ENCODE measurements at places on chromosomes 6 and 20.

DNA sequence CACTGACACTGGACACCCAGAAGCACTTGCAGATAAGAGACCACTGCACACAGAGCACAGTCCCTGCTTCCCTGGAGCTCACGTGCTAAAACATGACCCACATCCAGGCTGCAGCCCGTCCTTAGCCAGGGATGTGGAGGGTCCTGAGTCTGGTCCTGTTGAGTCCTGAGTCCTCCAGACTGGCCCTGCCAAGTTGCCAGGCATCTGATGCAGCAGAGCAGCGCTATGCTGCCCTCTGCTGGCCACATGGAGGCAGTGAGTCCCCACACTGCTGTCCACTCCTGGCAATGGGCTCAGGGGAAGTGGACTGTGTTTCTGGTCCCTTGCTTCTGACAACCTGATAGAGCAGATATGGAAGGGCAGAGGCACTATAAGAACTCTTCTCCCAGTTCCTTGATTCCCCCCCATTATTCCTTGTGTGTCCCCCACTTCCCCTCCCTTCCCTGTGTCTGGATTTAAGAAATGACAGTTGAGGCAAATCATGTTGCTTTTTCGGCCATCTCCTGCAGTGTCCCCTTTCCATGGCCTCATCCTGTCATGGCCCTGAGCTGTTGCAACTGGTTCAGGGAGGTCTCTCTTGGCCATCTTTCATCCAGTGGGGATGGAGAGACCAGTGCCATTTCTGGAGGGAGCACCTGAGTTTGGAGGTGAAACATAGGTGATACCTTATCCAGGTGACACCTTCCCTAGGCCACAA, 86.0 kb downstream of the DHX35 start:
- H3K27ac ChIP-seq = no peak overlapping the region
- peaks cover 5% of the 10 kb centered on the region for H3K36me3 ChIP-seq
- no peak overlapping the region for H3K4me3 ChIP-seq
- peak; percentile 60 for DNase-seq

DNA sequence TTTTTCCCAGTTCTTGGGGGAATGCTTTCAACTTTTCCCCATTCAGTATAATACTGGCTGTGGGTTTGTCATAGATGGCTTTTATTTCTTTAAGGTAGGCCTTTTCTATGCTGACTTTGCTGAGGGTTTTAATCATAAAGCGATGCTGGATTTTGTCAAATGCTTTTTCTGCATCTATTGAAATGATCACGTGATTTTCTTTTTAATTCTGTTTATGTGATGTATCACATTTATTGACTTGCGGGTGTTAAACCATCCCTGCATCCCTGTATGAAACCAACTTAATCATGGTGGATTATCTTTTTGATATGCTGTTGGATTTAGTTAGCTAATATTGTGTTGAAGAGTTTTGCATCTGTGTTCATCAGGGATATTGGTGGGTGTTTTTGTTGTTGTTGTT, 65.6 kb downstream of the ERMARD start:
- H3K36me3 ChIP-seq = no peaks in the 10 kb centered on the region
- DNase-seq = no peak
- no peaks in the 10 kb centered on the region for H3K4me1 ChIP-seq
- H3K27ac ChIP-seq = no peak overlapping the region

GRCh38 chr20:54474046-54474445, 1.3 kb upstream of the DOK5 start:
- H3K4me3 ChIP-seq = no peak overlapping the region
- no peak for DNase-seq
- no peaks in the 10 kb centered on the region for H3K4me1 ChIP-seq
- H3K27me3 ChIP-seq = peaks cover 11% of the 10 kb centered on the region
- no peak overlapping the region for H3K27ac ChIP-seq
- H3K36me3 ChIP-seq = no peaks in the 10 kb centered on the region

DNA sequence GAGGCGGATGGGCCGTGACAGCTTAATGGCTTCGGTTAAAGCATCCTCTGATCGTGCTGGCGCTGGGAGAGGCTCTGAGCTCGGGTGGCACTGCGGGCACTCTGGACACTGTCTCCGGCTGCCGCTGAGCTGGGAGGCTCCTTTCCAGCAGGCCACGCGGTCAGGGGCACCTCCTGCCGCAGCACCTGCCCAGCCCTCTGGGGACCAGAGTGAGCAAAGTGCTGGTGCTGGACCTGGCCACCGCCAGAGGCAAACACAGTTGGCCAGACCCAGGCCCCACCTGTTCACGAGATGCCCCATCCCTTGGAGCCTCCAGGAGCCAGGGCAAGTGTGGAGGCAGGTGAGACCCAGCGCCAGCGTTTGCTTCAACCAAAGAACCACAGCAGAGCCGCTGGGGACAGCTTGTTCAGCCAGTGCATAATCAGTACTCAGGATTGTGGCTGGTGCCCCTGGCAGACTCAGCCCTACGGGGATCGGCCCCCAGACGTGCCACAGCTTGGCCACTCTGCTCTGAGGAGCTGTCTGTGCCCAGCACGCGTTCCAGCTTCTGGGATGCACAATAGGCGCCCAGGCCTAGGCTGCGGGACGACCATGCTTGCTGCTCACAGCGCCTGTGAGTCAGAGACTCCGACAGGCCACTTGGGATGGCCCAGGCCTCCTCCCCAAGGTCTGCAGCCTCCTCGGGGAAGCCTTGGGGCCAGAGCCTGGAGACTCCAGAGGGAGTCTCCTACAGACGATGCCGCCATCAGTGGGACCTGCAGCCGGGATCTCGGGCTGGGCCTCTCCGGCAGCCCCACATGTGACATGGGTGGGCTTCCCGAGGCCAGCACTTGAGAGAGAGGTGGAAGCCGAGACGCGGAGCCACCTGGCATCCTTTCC, 38.2 kb upstream of the SLCO4A1 start:
- H3K4me1 ChIP-seq = peaks cover 47% of the 10 kb centered on the region
- H3K4me3 ChIP-seq = no peak overlapping the region
- H3K27me3 ChIP-seq = peaks cover 2% of the 10 kb centered on the region
- H3K36me3 ChIP-seq = no peaks in the 10 kb centered on the region

DNA sequence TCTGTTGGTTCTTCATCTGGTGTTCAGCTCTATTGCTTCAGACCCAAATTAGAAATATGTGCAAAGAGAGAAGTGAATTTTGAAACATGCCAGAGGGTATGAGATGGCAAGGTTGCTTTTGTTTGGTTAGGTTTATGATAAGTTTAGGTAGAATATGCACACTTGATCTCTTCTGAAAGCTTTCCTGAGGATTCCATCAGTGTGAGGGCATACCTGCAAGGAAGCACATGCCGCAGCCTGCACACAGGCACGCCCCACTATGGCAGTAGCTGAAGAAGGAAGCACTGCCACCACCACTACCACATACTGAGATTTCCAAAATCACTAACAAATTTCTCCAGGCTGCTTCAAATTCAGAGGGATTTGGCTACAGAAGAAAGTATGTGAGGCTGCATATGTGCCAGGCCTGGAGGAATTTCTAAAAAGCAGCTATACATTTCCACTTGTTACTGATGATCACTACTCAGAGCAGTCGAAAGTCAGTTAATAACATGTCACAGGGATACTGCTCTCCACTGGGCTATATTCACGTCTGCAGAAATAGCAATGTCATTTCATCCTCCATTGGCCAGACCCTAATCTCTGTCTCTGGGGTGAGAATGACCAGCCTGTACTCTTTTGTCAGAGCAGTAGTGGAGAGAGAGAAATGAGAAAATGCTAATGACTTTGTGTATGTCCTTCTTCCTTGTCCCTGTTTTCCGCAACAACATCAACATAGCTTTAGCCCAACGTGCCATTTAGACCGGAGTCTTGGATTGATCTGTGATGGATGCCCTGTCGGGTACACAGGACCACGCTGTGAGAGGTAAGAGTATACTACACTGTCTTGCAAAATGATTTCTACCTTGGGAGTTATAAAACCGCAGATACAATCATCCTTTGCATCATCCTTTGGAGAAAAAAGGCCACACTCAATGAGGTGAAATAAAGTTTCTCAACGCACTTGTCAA, 396.7 kb downstream of the LAMA2 start:
- no peak overlapping the region for H3K27ac ChIP-seq
- H3K36me3 ChIP-seq = no peaks in the 10 kb centered on the region
- no peak overlapping the region for H3K4me3 ChIP-seq
- no peaks in the 10 kb centered on the region for H3K27me3 ChIP-seq
- H3K4me1 ChIP-seq = no peaks in the 10 kb centered on the region

DNA sequence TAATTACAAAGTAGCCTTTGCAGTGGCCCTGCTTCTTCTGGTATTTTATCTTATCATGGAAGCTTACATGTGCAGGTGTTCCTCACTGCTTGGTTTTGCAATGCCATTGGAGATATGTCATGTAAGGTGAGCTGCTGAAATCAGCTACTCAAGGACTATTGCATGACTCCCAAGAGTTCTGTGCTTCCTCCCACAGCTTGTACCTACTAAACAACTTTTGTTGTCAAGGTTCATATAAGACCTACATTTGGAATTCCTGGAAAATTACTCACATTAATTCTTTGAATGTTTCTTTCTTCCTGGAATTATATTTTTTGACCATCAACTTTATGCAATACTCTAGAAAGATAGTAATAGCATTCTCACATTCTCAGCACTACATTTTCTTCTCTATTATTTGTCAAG, 427.5 kb upstream of the HSF2 start:
- peak; percentile 15 for DNase-seq
- H3K4me1 ChIP-seq = peaks cover 14% of the 10 kb centered on the region
- no peak overlapping the region for H3K4me3 ChIP-seq
- peaks cover 7% of the 10 kb centered on the region for H3K36me3 ChIP-seq
- peaks cover 1% of the 10 kb centered on the region for H3K27me3 ChIP-seq

DNA sequence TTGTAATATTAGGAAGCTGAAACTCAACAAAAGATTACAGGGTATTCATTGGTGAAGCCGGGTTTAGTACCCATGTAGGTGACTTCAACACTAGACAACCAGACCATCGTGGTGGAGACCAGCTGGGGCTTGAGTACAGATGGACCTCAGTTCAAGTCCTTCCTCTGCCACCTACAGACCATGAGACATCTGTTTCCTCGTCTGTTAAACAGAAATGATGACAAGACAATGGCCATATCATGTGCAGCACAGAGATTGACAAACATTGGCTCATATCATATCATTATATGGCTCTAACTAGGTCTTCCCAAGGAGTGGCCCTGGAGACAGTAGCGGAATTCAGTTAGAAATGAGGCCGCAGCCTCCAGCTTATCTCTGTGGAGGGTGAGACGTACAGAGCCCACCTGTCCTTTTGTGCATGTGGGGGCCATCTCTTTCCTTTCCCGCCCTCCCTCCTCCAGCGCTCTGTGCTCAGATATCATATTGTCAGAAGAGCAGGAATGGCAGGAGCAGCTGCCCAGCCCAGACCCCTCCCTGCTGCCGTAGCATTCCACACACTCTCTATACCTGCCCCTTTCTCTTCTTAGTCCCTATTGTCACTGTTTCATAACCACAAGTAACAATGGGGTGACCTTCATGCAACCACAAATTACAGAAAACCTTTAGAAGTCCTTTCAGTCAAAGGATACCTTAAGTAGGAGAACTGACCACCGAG, 75.1 kb downstream of the LY86 start:
- H3K27me3 ChIP-seq = peaks cover 12% of the 10 kb centered on the region
- no peaks in the 10 kb centered on the region for H3K36me3 ChIP-seq
- no peak overlapping the region for H3K27ac ChIP-seq
- no peaks in the 10 kb centered on the region for H3K4me1 ChIP-seq
- DNase-seq = no peak

GRCh38 chr6:17361013-17361412, 32.4 kb upstream of the CAP2 start:
- H3K4me1 ChIP-seq = peaks cover 16% of the 10 kb centered on the region
- no peaks in the 10 kb centered on the region for H3K27me3 ChIP-seq
- H3K36me3 ChIP-seq = no peaks in the 10 kb centered on the region
- H3K27ac ChIP-seq = no peak overlapping the region
- no peak for DNase-seq

GRCh38 chr6:90256698-90257485, 39.8 kb downstream of the BACH2 start:
- peak; percentile 59 for DNase-seq
- H3K27me3 ChIP-seq = peaks cover 7% of the 10 kb centered on the region
- peaks cover 8% of the 10 kb centered on the region for H3K4me1 ChIP-seq

DNA sequence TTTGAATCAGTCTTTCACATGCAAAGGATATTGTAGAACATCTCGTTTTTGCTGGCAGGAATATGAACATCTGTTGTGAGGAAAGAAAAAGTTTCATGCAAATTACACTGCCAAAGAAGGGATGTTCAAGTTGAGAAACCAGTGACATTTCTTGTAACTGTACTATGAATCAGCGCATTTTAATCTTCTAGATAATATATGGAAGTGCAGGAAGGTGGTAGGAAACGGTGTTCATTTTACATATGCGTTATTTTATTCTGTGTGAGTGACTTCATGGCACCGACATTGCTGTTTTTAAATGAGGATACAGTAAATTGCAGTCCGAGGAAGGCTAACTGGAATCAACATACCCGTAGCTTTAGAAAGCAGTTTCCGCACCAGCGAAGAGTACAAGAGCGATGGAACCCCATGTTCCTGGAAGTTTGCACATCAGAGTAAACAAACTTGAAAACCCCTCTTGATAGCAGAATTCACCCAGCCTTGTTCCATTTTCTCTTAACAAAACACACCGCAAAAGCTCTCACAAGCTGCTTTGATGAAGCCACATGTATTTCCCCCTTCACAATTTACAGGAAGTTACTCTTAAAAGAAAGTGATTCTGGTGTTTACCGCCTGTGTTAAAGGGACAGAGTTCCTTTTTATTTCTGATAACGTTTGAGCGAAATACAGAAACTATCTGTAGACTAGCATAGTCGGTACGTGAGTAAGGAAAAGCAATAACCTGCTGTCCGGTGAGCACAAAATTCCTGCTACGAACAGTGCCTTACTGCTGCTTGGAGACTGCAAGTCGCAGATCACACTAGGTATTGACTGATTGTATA, 11.5 kb downstream of the PRDM1 start:
- H3K4me3 ChIP-seq = peak overlapping the region; percentile 90
- H3K27ac ChIP-seq = peak overlapping the region; percentile 90
- peak; percentile 33 for DNase-seq

DNA sequence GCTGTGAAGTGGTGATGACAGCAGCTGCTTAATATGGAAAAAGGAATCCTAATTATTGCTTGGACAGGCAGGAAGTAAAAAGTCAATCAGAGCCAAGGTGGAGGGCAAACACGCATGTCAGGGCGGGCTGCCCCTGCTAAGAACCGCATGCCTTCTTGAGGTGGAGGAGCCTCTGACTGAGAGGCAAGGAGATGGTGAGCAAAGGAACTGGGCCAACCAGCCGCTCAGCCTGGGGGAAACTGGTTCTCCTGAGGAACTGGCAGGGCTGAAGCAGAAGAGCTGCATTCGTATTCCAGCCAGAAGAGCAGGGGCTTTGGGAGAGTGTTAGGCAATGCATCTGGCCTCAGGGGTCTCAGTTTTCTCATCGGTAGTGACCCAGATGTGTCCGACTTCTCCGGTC, 13.1 kb upstream of the MLN start:
- no peaks in the 10 kb centered on the region for H3K4me1 ChIP-seq
- no peak overlapping the region for H3K4me3 ChIP-seq
- no peaks in the 10 kb centered on the region for H3K36me3 ChIP-seq

- H3K27ac ChIP-seq = no peak overlapping the region
- no peaks in the 10 kb centered on the region for H3K27me3 ChIP-seq
- peaks cover 43% of the 10 kb centered on the region for H3K4me1 ChIP-seq
- H3K4me3 ChIP-seq = no peak overlapping the region
- peaks cover 24% of the 10 kb centered on the region for H3K36me3 ChIP-seq
- no peak for DNase-seq
These were observed 39.2 kb upstream of the RNF8 start for GRCh38 chr6:37314487-37315156.
